Stimulated activated CD4-positive, alpha-beta T cell treated with anti-CD3 and anti-CD28 coated beads, Interleukin-1b, Interleukin-23, amount 100 ng/mL, for 1 hour (primary cell): ENCODE measurements at places on chromosomes 1 and 21.

DNA sequence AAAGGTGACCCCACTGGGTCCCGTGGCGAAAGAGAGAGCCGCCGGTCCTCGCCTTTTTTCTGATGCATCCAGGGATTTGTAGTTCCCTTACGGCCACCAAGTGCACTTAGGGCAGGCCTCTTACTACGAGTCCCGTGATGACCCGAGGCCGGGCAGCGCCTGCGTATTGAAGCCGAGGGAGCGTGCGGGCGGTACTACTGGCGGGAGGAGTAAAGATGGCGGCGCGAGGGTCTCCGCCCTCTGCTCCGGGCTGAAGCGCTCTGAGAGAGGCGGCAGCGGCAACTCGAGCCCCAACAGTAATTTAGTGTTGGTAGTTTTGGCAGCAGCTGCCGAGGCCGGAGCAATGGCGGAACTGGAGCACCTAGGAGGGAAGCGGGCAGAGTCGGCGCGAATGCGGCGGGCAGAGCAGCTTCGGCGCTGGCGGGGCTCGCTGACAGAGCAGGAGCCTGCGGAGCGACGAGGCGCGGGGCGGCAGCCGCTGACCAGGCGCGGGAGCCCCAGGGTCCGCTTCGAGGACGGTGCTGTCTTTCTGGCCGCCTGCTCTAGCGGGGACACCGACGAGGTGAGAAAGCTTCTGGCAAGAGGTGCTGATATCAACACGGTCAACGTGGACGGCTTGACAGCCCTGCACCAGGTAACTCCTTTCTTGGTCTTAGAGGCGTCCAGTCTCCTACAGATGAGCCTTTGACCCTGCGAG lies at the start of gene PPP1R12B:
Gene PPP1R12B (plus strand): TSS at position 191 of the 697 bp plus-strand sequence. CDS start 153 bp downstream, at position 344.
- peak; percentile 90 for DNase-seq

GRCh38 chr1:181658581-181658980 lies 175.3 kb downstream of the CACNA1E start:
- DNase-seq, result no peak

DNA sequence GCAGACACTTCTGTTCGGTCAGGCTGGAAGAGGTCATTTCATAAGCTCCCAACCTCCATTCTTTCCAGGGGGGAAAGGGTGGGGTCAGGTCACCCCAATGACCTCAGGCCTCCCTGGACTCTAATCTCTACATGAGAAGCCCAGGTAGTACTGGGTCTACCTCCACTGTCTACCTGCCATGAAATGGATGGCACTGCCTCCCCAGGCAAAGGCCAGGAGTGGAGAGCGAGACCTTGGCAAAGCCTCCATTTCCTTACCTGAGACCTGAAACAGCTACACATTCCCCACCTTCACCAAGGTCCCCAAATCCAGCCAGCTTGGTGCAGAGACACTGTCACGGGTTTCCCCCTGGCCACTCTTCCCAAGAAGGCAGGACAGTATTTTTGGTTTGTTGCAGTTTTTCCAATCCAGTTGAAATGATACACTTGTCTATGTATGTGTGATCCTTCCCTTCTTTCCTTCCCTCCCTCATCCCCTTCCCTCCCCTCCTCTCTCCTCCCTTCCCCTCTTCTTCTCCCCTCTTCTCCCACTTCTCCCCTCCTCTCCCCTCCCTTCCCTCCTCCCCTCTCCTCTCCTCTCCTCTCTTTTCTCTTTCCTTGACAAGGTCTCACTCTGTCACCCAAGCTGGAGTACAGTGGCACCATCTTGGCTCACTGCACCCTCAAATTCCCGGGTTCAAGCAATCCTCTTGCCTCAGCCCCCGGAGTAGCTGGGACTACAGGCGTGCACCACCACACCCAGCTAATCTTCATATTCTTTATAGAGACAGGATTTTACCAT lies 16.1 kb downstream of the BTG2 start:
- DNase-seq, result no peak

GRCh38 chr1:7755448-7755847 lies 15.6 kb upstream of the VAMP3 start:
- no peak for DNase-seq

GRCh38 chr1:198889101-198889500 lies 250.3 kb downstream of the PTPRC start:
- no peak for DNase-seq

- DNase-seq, result no peak
Observed at GRCh38 chr1:42820813-42821212, 3.6 kb upstream of the SVBP start.

- DNase-seq, result no peak
Observed at GRCh38 chr1:64041371-64042131, 161.9 kb upstream of the UBE2U start.

GRCh38 chr21:33668180-33668579 lies 25.9 kb downstream of the ITSN1 start:
- DNase-seq, result no peak

GRCh38 chr1:62045574-62045973 lies 149.1 kb upstream of the L1TD1 start:
- DNase-seq, result no peak

DNA sequence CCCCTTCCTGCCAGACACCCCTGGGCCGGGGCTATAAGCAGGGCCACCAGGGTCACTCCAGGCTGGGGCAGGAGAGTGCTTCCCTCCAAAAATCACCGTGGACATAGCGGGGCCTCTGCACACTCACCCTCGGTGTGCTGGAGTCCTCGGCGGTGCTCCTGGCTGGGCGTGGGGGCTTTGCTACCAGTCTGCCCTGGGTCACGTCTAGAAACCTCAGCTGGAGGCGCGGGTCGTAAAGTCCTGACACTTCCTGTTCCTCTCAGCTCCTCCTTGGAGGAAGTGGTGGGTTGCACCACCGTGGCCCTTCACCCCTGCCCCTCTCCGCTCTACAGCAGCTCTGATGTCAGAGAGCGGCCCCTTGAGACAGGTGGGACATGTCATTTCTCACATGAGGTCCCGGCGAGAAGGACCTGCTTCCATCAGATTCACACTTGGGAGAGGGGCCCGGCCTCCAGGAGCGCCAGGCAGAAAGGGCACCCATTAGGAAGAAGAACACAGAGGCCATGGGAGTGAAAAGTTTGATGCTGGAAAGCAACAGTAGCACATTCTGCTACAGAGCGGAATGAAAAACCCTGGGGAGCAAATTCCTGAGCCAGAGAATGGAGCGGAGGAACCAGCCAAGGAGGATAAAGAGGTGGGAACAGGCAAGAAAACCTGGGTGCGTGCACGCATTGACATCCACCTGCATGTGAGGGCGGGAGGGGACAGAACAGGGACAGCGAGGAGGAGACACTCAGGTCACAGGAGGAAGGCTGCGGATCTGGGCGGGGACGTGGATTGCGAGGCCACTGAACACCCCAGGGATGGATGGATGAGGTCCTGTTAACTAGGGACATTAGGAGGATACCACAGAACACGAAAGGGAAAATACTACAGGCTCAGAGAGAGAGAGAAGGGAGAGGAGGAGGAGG lies at the start of gene ITGB2:
Gene ITGB2 (minus strand): TSS at position 206 of the 911 bp plus-strand sequence. CDS start 10,117 bp downstream, outside the sequence.
- DNase-seq, result no peak

- DNase-seq, result no peak
Observed at GRCh38 chr1:177796561-177796960, 173.3 kb downstream of the SEC16B start.

DNA sequence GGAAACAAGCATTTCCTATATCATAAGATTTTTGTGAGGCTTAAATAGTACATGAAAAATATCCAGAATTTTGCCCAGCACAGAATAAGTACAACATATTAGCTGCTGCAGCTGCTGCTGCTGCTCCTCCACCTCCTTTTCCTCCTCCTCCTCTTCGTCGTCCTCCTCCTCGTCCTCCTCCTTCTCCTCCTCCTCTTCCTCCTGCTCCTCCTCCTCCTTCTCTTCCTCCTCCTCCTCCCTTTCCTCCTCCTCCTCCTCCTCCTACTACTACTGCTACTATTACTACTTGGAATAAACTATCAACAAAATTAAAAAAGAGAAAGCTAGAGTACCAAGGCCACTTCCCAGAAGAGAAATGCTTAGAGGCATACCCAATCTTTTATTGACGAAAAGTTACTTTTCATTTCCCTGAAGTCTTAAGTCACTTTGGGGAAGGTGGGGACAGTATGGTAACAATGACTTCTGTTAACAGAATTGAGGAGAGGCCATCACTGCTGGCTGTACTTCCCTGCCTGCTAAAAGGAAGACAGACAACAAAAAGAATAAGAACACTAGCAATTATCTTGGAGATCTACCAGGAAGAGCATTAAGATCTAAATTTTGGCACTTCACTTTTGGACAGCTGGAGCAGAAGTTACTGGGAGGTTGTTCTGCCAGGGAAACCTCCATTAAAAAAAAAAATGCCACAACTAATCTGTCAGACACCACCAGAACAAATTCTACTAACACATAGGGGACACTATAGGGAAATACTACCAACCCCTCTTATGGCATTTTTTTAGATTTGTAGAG lies 7.1 kb downstream of the DENND1B start:
- DNase-seq, result no peak

- no peak for DNase-seq
Observed at GRCh38 chr21:19731251-19731650, 1267.0 kb upstream of the NCAM2 start.

DNA sequence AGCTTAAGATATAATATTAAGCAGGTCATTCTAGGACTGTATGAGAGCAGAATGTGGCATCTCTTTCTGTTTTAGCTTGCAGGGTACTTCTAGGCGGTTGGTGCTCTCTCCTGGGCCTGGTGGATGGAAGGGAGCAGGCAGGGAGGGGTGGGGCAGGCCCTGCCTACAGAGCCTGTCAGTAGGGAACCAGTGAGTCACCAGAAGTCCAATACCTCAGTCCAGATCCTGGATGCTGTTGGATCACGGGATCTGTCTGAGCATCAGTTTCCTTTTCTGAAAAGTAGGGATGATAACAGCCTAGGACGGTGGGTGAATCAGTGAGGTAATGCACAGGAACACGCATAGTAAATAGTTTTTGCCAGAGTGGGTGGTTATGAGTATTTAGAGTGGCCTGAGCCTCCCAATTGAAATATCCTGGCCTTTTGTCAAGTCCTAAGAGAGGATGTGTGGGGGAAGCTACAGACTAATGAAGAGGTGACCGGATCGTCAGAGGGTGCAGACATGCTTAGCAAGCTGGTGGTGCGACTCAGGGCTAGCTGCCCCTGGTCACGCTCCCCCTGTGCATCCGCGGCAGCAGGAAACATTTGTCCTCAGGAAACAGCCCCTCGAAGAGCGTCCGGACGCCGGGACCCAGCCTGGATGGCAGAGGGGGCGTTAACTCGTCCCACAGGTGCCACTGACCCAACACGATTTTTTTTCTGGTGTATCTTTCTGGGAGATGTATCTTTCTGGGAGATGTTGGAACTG lies 23.9 kb downstream of the NAV1 start:
- no peak for DNase-seq

- no peak for DNase-seq
Observed at GRCh38 chr1:8780405-8780804, 37.0 kb downstream of the RERE start.

- no peak for DNase-seq
Observed at GRCh38 chr21:45430521-45431501, 25.8 kb downstream of the COL18A1 start.

- DNase-seq, result peak; percentile 79
Observed at GRCh38 chr1:44835738-44836675, 7.0 kb downstream of the PTCH2 start.

- DNase-seq, result no peak
Observed at GRCh38 chr1:229952670-229953520, 114.1 kb upstream of the GALNT2 start.

- no peak for DNase-seq
Observed at GRCh38 chr1:25118546-25118945, 113.8 kb downstream of the SYF2 start.

- DNase-seq, result no peak
Observed at GRCh38 chr1:89822999-89823628, 2.3 kb downstream of the LRRC8D start.

DNA sequence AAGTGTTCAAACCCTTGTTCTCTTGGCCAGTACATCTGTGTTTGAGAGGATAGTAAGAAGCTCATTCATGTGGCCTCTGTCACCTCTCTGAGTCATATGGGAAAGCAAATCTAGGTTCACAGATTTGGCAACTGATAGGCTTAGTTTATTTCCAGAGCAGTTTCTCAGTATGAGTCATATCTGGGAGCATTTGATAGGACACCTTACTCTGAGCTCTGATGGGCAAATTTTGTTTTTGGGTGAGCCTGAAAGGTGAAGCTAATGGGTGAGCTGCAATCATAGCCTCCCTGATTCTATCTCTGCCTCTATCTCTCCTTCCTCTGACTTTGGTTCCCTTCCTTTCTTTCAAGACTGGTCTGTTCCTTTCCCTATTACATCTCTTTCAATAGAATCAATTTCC lies 134.4 kb downstream of the S1PR1 start:
- DNase-seq, result no peak

DNA sequence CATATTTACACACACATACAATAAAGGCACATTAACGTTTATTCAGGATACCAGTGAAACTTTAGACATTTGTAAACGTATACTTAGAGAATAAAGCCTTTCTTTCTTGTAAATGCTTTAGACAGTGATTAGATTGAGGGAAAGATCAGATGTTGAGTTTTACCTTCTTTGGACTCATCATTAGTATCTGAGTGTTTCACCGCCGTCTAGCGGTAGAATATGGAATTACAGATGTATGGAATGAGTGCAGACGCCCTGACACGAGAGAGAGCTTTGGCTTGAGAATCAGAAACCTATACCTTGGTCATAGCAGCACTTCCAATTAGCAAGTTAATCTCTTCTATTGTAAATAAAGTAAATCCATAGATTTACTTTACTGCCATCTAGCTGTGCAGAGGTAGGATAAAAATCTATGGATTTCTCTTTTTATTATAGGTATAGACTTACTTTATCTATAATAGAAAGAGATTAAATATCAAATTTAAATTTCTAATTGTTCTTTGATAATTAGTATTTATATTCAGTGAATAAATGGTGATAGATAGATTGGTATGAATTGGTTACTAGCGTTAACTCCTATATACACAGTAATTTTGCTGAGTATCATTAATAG lies 12.6 kb downstream of the FLG2 start:
- DNase-seq, result no peak

DNA sequence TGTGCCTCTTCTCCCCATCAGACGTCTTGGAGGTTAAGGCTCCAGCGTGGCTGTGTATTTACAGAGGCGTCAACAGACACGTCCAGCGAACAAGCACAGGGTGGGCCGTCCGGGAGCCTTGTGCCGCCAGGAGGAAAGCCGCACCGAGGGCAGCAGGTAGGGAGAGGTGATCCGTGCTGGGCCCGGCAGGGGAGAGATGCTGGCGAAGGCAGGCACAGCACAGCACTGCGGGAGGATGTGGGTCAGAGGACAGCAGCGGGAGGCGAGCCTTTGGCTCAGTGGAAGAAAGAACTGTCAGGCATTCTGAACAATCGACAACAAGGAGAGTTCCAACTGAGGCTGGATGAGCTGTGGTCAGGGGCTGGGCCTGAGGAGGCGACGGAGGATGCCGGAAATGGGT lies 144.1 kb upstream of the TNR start:
- no peak for DNase-seq

DNA sequence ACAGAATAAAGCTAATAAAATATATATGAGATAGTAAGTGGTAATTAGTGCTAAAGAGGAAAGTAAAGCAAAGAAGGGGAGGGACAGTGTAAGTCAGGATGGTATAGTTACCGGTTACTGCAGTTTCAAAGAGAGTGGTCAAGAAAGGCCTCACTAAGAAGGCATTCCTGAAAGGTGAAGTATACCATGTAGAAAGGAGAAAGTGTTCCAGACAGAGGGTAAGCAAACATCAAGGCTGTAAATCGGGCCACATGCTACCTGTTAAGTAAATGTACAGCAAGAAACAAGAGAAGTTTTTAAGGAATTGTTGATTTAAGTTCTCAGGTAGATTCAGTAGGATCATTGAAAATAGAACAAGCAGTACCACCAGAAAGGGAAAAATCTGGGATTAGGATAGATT lies 9.7 kb downstream of the DESI2 start:
- no peak for DNase-seq
